ENCODE measurements at places on chromosomes 3 and 15.

DNA sequence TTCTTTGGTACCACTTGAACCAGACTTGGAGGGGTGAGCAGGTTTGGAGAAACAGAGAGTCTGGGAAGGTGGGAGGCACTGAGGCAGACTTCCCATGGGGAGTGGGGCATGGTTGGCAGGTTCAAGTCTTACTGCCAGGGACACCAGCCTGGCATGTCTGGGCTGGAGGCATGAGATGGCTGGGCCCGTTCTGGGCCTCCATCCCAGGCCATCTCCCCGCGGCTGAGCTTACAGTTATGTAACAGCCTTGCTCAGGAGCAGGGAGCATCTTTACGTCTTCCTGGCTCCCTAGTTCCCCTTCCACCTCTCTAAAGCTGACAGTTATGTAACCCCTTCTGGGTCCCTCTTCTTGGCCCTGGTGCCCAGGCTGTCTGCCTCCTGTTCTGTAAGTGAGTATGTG is 12.4 kb downstream of the VIPR1 start:
- DNase-seq, result no peak

DNA sequence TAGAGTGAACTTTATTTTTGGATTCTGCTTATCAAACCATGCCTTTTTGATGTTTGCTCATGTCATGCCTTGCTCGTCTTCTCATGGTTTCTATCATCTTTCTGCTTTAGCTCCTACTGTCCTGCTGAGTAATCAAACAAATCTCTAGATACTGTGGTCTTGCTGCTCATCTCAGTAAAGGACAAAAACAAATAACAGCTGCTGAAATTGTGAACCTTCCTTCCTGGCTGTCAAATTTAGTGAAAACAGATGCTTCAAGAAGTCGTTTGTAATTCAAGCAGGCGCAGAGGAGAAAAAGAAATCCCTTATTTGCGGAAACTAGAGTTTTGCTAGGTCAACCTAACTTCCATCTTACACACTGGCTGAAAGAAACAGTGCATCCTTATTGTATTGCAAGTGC is 616.1 kb upstream of the ALCAM start:
- DNase-seq, result no peak

DNA sequence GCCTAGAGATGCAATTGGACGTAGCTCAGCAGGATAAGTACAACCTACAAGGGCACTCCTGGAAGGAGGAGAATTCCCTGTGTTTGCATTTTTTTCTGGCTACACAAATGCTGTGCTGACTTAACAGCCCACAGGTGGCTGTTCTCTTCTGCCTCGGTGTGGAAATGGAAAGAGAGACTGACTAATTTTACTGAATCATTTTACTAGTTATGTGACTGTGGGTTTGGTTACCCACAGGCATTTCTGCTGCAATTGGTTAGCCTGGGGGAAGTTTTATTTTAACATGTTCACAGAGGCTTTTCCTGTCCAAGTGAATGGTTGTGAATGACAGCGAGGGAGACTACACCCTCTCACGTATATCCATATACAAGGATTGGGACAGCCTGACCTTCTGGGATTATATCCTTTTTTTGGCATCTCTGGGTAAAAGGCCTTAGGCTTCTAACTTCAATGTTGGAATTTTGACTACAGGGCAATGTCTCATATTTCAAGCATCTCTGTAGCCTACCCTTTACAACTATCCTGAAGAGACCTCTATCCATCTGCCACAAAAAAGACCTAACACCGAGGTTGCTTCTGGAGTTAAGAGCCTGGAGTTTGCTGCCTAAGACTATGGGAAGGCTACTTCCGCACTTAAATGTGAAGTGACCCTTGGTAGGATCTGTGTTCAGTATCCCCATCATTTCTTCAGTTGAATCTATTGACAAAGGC is 67.2 kb upstream of the TP63 start:
- no peak for DNase-seq

- no peak for DNase-seq
These were observed 29.4 kb upstream of the MCCC1 start for GRCh38 chr3:183128709-183129108.

GRCh38 chr15:29621616-29622015 is 200.7 kb downstream of the TJP1 start:
- no peak for DNase-seq

DNA sequence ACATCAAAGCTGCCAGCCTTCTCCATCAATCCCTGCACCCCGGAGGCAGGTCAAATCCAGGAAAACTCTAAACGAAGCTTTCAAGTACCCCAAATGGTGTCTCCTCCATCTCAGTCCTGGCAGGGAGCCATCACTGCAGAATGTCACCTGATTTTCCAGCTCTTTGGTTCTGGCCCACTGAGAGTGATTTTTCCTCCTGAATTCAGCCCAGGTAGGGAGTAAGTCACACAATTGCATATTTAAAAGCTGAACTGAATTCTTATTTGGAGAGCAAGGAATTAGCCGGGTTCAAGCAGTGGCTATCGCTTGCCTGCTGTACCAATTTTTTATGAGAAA is 5.3 kb downstream of the RFTN1 start:
- no peak for DNase-seq

- DNase-seq, result no peak
These were observed 930 bp downstream of the FBXW12 start for GRCh38 chr3:48372862-48373435.

GRCh38 chr3:37279236-37279635 is 104.9 kb upstream of the LRRFIP2 start:
- no peak for DNase-seq

DNA sequence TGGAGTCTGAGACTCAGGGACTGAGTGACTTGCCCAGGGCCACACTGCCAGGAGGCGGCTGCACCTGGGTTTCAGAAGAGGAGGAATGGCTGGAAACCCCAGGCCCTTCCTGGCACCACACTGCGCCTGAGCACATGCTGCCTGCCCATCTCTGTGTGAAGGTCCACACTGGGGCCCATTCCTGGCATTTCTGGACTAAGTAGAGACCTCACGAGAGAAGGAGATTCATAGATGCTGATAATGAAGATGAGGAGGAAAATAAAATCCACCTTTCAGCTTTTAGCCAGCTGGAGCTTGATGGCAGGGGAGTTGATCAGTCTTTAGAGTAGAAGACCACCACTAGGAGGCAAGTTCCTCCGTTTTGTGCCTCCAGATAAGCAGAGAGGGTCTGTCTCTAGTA is 40.2 kb upstream of the TF start:
- no peak for DNase-seq

DNA sequence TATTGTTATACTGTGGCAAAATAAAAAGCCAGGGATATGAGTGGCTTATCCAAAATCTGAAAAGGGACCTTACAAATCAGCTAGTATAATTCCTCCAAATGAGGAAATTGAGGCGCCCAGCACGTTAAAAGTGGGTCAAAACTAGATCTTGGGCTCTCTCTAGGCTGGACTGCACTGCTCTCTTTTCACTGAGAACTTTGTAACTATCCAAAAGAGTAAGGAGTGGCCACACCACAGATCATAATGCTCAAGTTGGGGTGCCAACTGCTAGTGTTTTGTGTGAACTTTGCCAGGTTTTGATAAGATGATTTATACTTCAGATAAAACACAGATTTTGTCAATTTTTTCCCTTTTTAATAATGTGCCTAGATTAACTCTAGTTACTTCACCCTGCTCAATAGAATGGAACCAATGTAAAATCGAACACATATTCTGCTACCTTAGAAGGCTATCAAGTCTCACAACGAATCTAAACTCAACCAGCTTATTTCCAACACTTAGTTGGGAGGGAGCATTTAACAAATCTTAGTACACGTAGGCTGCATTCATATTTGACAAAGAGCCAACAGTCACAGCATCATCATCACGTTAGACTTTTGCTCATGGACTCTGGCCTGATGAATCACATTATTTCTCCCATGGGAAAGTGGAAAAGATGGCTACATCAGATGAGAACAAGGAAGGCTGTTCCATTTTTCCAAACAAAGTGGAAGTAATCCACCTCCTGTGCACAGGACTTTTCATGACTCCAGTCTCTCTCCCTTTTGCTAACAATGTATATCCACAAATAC is 64.4 kb downstream of the ABI3BP start:
- no peak for DNase-seq

DNA sequence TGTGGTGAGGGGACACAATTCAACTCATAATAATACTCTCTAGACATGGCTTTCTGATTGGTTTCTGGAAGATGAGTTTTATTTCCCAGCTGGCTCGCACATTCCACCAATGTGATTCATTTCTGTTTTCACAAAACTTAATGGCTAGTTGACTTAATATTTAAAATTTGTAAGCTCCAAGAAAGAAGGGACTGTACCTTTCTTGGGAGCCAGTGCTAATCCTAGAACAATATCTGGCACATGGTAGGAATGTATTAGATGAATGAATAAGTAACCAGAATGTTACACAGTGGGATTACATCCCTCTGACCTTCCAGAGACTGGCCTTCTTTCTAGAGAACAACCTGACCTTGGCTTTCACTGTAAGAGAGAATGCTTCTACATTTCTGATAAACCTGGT is 262.8 kb downstream of the RORA start:
- no peak for DNase-seq

GRCh38 chr3:42581400-42581708 is 413 bp downstream of the SEC22C start:
- DNase-seq, result peak; percentile 18

- DNase-seq, result no peak
These were observed 66.2 kb downstream of the FEM1B start for GRCh38 chr15:68343579-68344225.

GRCh38 chr3:54527953-54528352 is 399.9 kb downstream of the LRTM1 start:
- DNase-seq, result no peak

DNA sequence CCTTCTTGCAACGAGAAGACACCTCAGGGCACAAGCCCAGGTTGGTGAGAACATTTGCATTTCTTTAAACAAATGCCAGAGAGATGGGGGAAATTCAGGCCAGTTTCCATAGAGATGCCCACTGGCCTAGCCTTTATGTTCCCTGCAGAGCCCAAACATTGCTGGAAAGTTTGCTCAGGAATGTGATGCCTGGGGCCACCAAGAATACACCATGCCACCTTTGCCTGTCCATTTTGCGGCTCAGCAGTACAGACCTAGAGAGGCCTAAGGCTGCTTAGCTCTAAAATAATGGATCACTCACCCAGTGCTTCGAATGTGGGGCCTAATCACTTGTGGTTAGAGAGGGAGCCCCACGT is 210.0 kb downstream of the RPLP1 start:
- DNase-seq, result no peak

DNA sequence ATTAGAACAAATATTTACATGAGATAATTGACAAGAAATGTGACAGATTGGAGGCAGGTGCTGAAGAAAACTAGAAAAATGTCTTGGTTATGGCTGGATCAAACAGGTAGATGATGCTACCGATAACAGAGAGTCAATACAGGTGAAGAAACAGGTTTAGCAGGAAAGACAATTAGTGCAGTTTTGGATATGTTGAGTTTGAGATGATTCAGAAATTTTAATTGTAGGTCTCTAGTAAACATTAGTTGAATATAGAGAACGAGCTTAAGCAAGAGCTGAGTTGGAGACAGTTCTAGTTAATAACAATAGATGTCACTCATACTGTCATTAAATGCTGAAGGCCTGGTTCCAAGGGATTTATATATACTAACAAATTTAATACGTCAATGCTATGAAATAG is 524.4 kb downstream of the NSUN3 start:
- no peak for DNase-seq

GRCh38 chr3:151262871-151263525 is 15.3 kb downstream of the P2RY14 start:
- DNase-seq, result no peak

GRCh38 chr3:59567661-59568060 is 517.8 kb upstream of the CFAP20DC start:
- DNase-seq, result no peak
